ENCODE measurements at places on chromosomes 2 and 18.

DNA sequence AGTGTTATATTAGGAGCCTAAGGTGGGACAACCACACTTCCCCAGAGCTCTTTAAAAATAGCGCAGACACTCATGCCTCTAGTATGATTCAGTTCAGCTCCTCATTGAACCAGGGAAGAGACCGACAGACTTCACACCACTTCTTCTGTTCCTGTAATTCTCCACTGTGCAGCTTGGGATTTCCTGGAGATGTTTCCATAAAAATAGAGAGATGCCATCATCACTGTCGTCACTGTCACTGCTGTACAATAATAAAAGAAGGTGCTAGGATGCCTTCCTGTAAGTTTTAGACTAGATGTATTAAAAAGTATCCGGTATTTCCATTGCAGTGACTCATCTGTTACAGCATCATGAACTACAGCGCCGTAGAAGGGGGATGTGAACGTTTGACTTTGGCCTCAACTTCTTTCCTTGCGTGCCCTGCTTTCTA, 110.9 kb downstream of the FAM210A start:
- no peak for DNase-seq

- no peak for DNase-seq
These were observed 207.2 kb downstream of the LRP1B start for GRCh38 chr2:141923657-141924056.

DNA sequence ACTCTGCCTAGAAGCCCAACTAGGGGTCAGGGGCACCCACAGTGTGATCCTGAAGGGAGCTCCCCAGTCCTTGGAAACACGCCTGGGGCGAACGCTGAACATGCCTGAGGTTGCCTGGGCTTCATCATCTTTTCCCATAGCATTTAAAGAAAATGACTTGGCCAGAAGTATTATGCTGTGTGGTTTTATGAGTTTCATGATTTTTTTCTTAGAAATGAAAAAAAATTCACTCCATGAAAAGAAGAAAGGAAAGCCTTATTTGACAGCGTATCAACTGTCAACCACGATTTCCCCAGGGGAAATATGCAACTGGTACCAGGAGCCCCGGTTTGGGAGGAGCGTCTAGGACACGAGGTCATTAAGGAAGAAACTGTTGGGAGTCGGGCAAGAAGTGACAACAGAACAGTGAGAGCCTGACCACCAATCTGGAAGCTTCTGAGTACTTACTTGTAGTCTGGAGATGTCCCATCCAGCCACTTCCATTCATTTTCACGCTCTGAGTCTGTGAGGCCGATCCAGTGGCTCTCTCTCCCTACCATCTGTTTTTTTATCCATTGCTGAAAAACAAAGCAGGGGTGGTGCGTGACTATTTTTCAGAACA, 63.5 kb upstream of the THOC1 start:
- no peak for DNase-seq

- DNase-seq, result no peak
These were observed 19.8 kb downstream of the EPHA4 start for GRCh38 chr2:221552291-221552690.

DNA sequence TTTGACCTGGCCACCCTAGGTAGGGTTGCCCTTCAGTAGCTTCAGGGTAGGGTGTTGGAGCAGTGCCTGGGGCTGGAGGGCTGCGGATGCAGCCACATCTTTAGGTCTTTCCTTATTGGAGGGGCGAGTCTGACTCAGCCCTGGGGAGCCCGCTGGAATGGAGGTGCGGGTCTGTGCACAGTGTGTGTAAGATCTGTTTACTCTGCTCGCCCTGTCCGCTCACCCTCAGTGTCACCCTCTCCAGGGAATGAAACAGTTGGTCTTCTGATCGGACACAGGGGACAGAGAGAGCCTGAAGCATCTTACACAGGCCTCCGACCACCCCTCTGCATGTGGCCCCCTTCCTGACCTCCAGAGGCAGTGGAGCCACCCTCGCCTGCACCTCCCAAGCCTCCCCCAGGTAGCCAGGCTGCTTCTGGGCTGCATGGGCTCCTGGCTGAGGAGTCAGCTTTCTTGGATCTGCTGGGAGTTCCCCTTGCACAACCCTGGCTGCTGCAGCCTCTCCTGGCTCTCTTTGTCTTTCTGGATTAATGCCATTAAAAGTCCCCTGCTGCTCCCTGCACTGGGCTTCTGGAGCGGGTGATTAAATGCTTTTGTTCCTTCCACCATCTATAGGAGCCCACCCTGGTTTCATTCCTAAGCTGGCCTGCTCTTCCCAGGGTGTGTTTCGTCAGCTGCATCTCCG, 82.6 kb downstream of the ASB1 start:
- peak; percentile 64 for DNase-seq

GRCh38 chr2:197782126-197782525, 3.0 kb downstream of the BOLL start:
- DNase-seq, result no peak

- peak; percentile 48 for DNase-seq
These were observed 13.2 kb downstream of the DYSF start for GRCh38 chr2:71466301-71467179.

DNA sequence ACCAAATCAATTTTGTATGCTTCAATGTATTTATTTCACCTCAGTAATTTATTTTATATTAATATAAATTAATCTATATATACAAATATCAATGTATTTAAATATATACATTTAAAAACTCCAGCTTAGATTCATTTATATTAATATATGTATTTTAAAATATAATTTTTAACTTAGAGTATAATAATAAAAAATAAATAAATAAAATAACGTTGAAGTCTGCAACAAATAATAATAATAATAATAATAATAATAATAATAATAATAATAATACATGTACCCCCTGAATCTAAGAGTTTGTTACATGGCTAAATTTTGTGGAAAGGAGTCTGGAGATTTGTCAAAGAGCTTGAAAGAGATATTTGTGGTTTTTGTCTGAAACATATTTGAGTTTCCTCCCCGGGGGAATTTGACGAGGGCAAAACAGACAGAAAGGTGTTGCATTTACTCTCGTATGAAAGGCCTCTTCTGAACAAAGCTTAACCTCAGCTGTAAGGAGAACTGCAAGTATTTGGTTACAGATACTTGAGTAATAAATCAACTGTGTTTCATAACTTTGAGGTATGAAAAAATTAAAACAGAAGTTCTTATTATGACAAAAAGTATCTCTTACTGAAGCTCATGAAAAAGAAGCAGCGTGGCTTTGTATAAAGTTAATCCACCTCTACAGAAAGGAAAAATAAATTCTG, 93.4 kb downstream of the CDH19 start:
- peak; percentile 20 for DNase-seq

GRCh38 chr18:70337139-70337972, 48.5 kb downstream of the SOCS6 start:
- peak; percentile 75 for DNase-seq

GRCh38 chr2:190043441-190043840, 19.1 kb downstream of the MSTN start:
- peak; percentile 50 for DNase-seq

DNA sequence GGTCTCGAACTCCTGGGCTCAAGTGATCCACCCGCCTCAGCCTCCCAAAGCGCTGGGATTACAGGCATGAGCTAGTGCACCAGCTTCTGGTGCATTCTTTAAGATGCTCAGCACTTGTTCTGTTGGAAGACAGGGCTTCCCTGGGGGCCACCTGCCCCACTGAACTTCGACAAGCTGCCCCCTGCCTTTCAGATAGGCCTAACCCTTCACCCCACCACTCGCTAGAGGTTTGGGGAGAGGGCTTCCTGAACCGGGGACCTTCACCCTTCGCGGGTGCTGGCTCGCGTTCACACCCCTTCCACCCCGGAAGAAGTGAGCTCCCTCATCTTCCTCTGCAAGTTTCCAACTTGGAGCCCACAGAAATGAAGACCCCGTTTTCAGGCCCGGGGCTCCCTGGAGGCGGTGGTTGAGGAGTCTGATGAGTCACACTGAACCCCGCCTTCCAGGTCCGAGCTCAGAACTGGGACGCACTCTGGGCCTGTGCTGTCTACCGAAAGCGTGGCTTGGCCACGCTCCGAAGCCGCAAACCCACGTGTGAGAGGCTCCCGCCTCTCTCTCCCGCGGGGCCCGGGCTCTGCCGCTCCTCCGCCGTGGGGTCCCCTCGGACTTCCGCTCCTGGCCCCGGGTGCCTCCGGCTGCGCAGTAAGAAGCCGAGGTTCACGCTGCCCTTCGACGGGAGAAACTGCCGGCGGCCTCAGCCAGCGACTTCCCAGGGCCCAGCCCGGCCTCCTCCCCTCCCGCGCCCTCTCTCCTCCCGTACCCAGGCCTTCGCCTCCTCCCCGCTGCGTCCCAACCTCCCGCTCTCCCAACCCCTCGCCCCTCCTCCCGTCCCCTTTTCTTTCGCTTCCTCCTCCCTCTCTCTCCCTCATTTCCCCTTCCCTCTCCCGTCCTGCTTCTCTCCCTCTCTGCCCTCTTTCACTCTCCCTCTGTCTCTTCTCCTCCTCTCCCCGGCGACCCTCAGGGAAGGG, 47.5 kb upstream of the SP3 start:
- peak; percentile 86 for DNase-seq

- DNase-seq, result peak; percentile 84
These were observed 11.3 kb downstream of the MALT1 start for GRCh38 chr18:58682429-58683069.

DNA sequence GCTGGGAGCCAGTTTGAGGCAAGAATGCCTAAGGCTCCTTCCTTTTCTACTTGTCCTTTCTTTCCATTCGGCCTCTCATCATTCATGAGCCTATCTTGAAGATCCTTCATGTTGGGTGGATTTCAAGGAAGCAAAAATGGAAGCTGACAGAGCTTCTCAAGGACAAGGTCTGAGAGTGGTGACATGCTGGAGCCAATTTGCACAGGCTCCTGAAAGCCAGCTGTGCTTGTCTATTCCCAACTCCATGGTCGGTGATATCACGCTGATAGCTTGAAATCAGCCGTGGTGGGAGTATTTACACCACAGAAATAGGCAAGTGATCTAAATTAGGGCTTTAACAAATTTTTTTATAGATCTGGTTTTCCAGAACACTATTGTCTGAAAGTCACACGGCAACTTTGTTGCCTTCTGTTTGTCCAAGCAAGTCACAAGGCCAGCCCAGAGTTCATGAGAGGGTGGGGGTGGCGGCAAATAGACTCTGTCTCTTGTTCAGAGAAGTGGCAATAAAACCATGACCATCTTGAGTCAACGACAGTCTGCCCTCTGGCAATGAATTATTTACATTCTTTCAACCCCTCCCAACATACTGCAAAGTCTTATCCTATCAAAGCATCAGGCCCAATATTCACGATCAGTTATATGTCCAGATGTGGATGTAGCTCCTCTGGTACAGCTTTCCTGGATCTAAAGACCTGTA, 49.9 kb upstream of the SLC35F5 start:
- no peak for DNase-seq

DNA sequence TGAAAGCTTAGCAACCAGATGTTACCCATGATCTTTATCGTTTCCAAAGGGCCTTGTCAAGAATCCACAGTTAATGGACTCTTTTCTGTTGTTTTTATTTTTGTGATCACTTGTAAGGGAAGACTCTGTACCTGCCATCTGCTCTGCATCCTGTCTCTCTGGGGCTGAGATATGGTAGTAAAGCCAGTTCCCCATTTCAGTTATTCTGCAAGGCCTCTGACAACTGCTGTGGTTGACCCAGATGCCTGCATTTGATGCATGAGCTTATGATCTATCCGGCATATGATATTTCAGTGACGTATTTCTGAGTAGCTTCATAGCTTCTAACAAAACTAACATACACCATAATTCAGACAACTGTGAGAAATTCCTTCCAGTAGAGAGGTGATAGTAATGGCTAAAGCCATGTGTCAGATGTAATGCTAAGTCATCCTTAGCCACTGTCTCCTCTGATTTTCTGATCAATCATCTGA, 105.1 kb downstream of the TPO start:
- DNase-seq, result no peak

DNA sequence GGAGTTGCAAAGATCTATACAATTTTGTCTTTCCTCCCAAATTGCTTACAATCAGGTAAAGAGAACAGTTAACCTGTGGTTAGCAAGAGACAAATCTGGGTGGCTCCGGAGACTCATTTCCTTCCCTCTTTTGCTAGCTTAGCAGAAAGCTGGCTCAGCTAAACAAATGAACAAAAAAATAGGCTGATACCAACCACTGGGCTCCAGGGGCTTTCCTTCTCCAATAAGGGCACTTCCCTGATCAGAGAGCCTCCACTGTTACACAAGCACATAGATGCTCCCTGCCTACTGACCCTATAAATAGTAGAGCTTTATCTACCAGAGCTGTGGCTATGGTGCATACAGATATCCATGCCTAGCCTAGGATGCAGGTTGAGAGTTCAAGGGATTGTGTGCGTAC, 90.1 kb upstream of the ARL5A start:
- DNase-seq, result no peak

DNA sequence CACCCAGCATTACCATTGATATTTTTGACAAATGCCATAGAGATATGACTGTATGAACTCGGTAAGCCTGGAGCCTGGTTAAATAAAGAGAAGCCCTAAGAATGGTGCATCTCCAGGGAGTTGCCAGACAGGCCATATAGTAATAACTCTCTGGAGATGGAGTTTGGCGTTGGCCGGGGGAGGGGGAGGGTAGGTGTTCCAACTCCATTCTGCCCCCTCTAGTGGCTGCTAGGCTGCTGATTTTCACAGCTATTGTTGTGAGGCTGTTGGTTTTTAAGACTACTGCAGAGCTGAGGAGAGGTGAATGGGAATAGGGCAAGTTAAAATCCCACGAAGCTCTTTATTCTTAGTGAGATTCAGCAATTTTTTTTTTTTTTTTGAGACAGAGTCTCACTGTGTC, 99.9 kb downstream of the GALNT14 start:
- no peak for DNase-seq

DNA sequence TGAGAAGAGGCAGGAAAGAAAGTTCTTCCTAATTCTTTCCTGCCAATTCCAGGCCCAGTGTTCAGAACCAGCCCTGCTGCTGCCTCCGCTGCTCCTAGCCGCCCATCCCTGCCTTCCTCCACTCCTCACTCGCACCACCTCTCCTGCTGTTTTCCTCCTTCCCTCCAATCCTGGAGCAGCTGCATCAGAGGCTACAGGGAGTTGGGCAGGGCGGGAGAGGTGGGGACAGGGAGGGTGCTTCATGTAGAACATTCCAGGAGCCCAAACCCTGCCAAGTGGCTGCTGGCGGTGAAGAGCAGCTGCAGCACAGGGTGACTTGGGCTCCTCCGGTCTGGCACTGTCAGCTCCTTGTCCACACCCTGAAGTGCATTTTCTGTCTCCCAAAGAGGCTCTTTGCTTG, 176.3 kb downstream of the TNS1 start:
- no peak for DNase-seq

DNA sequence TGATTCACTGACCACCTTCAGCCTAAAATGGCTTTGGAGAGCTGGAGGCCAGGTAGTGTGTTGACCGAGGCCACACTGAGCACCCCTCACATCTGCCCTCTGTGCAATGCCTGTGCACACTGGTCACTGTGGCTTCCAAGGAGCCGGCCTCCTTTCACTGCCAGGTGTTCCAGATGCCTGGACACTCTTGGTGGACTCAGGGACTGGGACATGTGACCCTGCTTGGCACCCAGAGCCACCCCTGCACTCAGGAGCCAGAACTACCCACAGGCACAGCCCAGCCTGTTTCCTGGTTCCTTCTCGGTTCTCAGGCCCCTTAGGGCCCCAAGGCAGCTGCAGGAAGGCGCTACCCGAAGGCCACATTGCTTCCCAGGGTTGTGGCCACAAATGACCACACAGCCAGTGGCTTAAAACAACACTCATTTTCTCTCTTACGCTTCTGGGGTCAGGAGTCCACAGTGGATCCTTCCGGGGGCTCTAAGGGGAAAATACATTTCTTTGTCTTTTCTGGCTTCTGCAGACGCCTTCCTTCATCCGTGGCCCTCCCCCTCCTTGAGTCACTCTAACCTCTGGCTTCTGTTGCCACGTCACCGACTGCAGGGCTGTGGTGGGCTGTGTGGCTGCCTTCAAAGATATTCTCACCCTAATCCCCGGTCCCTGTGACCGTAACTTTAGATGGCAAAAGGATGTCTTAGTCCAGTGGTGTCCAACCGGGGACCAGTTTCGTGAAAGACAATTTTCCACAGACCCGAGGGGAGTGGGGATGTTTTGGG, 78.6 kb downstream of the ASB1 start:
- DNase-seq, result no peak
